GM23248 (cell line): ENCODE measurements at places on chromosomes 12 and 14. TPM values are rescaled to one million over a fixed set of nuclear protein-coding genes. Genes with fewer than 3 reads are reported as not detected.

TMTC2 gene
- 3.5 and 5.6 TPM in 2 replicates for total RNA-seq

GRCh38 chr12:64219145-64219544 lies 3.0 kb downstream of the KICS2 start:
- DNase-seq: no peak
- no peak overlapping the region for H3K27ac ChIP-seq

GRCh38 chr14:72800848-72801370 lies 93.0 kb downstream of the DPF3 start:
- H3K4me3 ChIP-seq: no peak overlapping the region
- H3K36me3 ChIP-seq: no peaks in the 10 kb centered on the region
- no peak for DNase-seq
- H3K27ac ChIP-seq: peak overlapping the region; percentile 82
- no peaks in the 10 kb centered on the region for H3K27me3 ChIP-seq

JAG2 gene
- 0.13 and 1.5 TPM in 2 replicates for total RNA-seq

GRCh38 chr12:6872073-6873048 lies 742 bp downstream of the SPSB2 start:
- peak; percentile 89 for DNase-seq
- peaks cover 33% of the 10 kb centered on the region for H3K4me1 ChIP-seq
- H3K36me3 ChIP-seq: peaks cover 19% of the 10 kb centered on the region
- H3K4me3 ChIP-seq: peak overlapping the region; percentile 81
- H3K27me3 ChIP-seq: no peaks in the 10 kb centered on the region

- H3K27ac ChIP-seq: no peak overlapping the region
- no peaks in the 10 kb centered on the region for H3K36me3 ChIP-seq
- peaks cover 9% of the 10 kb centered on the region; the same call in 1 of the 2 replicates for H3K27me3 ChIP-seq
- H3K4me3 ChIP-seq: no peak overlapping the region
- DNase-seq: no peak
- H3K4me1 ChIP-seq: no peaks in the 10 kb centered on the region
Measured at GRCh38 chr12:109744026-109744425, 30.4 kb downstream of the FAM222A start.

DNA sequence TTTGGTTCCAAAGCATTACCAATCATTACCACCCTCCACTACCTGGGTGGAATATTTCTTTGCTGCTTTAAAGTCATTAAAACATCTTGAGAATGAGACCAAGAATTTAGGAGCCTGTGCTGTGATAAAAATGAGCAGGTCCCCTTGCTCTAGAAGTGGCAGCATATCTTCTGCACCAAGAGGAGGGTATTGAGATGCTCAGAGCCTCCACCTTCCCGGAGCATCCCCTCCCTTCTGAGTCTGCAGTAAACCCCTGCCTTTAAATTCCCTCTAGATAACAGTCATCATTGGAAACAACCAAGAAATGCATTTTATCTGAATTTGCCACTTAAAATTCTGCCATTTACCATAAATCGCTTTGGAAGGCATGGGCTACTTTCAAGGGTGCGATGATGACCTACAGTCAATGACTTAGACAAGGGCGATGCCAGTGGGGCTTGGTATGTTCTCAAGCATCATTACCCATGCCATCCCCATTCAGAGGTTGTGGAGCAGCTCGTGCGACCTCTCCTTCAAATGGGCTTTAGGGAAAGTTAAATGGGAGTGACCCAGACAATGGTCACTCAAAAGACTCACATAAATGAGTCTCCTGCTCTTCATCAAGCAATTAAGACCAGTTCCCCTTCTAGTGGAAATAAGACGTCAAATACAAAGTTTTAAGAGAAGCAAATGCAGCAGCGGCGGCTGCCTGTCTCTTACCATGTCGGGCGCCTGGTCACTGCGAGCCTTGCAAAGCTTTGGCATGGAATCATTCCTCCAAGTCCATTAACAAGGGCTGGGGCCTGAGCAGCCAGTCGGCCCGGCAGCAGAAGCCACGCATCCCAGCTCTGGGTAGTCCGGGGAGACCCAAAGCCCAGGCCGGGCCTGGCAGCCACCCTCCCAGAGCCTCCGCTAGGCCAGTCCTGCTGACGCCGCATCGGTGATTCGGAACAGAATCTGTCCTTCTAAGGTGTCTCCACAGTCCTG lies 334.5 kb downstream of the TMEM121 start:
- no peaks in the 10 kb centered on the region for H3K36me3 ChIP-seq
- no peak for DNase-seq
- no peaks in the 10 kb centered on the region for H3K4me1 ChIP-seq
- no peak overlapping the region for H3K27ac ChIP-seq

KITLG gene
- total RNA-seq: 98.4 and 146 TPM in 2 replicates

DNA sequence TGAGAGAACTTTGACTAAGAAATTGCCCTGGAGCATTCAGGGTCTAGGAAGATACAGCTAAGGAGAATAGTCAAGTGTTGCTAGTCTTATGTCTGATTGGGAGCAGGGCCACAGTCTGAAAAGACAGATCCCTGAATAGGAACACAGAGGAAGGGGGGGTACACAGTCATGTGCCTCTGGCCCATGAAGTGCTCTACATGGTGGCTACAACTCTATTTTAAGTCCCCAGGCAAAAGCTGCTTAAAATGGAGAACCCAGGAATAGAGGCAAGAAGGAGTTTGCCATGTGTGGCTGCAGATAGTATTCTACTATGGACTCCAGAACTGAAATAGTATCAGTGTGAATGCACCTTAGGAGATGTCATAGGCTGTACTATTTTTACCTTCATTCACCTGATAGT lies 118.0 kb upstream of the NPAS3 start:
- H3K36me3 ChIP-seq: no peaks in the 10 kb centered on the region
- H3K27me3 ChIP-seq: no peaks in the 10 kb centered on the region

DNA sequence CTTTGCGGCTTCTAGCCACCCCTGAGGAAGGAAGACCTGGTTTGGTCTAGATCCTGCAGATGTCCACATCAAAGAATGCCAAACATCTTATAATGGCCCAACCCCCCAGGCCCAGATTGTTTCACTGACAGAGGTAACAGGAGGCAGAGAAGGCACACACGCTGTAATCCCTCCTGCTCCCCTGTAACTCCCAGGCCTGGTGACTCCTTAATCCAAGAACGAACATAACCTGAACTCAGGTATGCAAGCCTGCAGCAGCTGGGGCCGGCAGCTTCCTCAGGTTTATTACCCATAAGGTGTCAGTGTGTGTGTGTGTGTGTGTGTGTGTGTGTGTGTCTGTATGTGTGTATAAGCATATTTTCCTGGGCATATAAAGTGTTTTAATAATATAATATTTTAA lies 52.7 kb downstream of the ERH start:
- DNase-seq: no peak
- H3K36me3 ChIP-seq: no peaks in the 10 kb centered on the region
- H3K4me3 ChIP-seq: no peak overlapping the region
- H3K27ac ChIP-seq: no peak overlapping the region

DNA sequence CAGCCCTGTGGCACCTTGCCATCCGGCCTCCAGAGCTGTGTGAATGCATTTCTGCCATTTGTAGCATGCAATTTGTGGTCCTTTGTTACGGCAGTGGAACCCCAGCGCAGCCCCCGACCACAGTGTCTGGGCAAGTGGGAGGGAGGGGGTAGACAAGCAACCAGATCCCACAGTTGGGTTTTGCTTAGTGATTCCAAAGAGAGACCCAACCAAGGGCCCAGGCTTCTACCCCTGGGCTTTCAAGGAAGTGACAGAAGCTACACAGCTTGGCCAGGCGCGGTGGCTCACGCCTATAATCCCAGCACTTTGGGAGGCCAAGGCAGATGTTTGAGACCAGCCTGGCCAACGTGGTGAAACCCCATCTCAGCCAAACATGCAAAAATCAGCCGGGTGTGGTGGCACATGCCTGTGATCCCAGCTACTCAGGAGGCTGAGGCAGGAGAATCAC lies 17.8 kb downstream of the ZBTB42 start:
- no peaks in the 10 kb centered on the region for H3K36me3 ChIP-seq
- H3K4me3 ChIP-seq: no peak overlapping the region
- DNase-seq: no peak
- H3K27ac ChIP-seq: no peak overlapping the region

RNU6-8 gene
- total RNA-seq: not detected in 2 replicates
